ENCODE measurements at places on chromosomes 11 and 22.

DNA sequence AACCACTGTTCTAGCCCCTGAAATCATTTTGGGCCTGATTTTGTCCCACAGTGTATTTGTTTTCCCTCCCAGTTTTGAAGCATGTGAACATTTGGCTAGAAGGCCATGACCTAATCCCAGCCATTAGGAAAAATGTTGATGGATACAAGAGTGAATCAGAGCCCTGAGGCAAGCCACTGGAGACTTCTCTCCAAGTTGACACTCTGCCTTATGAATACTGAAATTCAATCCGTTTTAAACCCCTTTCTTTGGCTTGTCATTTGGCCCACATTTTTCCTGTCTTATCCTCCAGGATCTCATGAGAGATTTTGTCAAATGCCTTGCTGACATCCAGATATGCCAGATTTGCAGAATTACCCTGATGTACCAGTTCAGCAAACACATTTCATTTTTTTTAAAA, 158.8 kb downstream of the FAT3 start:
- DNase-seq: no peak

DNA sequence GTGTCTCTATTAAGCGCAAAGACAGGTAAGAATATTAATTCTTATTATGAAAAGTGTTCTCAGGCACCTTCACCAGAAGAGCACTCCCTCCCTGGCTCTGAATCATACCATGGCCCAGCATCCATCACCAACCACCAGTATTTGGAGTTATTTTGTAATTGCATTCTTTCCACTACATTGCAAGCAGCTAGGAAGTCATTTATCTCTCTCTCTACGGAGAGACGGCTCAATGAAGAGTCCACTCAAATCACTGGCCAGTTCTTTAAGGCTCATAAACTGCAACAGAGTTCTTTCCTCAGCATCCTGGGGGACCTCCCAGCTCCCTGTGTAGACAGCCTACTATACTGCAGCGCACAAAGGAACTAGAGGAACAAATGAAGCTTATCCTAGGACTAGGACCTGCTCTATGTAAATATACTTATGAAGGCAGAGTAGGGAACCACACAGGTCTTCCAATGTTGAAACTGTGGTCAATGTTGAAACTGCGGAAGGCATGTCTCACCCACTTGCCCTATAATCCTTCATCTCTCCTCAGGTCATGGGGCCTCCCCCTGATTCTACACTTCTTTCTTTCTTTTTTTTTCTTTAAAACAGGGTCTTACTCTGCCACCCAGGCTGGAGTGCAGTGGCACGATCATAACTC, 63.4 kb downstream of the AAMDC start:
- DNase-seq: no peak

DNA sequence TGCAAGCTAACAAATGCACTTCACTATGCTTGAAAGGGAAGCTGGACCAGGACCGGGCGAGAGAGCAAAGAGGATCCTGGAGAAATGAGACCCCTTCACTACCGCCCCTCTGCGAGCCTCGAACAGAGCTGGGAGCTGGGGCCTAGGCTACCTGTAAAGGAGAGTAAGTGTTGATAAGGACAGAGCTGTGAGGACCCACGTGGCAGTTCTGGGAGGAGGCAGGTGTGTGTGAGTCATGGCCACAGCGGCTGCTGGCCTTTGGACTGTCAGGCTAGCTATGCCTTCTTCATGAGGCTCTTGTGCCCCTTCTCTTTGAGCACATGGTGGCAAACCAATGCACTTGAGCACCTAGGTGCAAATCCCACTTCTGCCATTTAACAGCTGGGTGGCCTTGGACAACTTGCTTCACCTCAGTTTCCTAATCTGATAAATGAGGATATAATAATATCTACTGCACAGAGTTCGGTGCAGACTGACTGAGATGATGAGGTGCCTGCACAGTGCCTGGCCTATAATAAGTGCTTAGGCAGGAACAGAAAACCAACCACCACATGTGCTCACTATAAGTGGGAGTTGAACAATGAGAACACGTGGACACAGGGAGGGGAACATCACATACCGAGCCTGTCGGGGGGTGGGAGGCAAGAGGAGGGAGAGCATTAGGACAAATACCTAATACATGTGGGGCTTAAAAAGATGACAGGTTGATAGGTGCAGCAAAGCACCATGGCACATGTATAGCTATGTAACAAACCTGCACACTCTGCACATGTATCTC, 35.3 kb upstream of the KCNJ11 start:
- DNase-seq: no peak

DNA sequence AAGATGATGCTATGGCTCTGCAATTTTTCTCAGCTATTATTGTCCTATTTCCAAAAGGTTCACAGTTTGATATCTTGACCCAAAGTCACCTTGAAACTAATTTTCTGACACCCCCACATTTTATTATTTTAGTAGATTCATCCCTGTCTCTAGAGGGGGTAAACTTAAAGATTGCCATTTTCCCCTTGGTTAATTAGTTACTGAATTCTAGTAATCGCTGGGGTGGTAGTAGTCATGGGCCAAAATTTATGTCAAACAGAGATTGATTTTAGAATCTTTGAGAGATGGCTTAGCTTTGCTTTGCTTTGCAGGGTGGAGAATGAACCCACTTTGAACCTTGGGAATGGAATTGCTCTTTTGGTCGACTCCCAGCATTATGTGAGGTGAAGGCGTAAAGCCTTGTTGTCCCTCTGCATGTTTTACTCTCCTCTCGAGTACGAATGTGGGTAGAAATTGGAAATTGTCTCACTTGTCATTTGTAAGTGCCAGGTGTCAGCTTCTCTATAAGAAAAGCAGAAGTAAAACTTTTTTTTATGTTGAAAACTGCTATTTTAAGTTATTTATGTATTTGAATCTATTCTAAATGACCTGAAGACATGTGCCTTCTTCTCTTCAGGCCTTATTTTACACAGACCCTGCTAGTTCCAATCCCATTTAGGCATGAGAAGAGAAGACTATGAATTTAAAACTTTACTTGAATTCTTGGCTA, 42.4 kb upstream of the RCE1 start:
- DNase-seq: no peak

DNA sequence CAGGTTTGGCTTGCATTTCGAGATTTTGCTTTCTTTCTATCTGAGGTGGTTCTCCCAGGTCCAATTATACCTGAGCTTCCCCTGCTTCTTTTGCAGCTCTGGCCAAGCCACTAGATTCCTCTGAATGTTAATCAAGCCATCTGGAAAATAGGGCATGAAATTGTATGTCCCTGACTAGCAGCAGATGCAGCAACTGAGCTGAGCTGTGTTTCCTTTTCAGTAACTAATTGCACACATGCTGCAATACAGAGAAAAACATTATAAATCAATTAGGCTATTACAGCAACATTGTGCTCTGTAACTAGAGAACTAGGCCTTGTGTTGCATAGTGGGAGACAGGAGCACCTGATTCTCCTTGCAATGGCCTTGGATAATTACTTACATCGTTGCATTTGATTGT, 408.3 kb downstream of the ETS1 start:
- no peak for DNase-seq

GRCh38 chr11:121328176-121328966, 35.8 kb downstream of the SC5D start:
- peak; percentile 44 for DNase-seq

- DNase-seq: no peak
Measured at GRCh38 chr11:120184946-120185705, 25.7 kb upstream of the OAF start.

- DNase-seq: no peak
Measured at GRCh38 chr22:36692280-36692679, 11.3 kb downstream of the CACNG2 start.

GRCh38 chr22:26616650-26617049, 1.2 kb downstream of the CRYBB1 start:
- DNase-seq: no peak

DNA sequence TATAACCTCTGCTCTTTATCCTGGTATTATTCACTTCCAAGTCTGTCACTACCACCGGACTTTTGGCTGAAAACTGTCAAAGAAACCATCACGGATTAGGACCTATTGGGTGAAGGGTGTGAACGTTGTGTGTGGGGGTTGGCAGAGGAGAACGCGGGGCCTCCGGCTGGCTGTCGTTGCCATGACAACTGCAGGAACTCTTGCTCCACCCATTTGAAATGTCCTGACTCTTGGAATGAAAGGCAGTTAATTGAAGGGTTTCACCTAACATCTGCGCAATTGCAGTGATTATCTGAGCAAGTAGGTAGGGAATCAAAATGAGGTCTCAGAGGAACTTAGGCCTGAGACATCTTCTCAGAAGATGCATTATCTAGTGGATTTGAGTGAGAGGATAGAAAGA, 60.9 kb upstream of the CLMP start:
- no peak for DNase-seq

GRCh38 chr11:71179877-71180605, 72.3 kb downstream of the SHANK2 start:
- no peak for DNase-seq

DNA sequence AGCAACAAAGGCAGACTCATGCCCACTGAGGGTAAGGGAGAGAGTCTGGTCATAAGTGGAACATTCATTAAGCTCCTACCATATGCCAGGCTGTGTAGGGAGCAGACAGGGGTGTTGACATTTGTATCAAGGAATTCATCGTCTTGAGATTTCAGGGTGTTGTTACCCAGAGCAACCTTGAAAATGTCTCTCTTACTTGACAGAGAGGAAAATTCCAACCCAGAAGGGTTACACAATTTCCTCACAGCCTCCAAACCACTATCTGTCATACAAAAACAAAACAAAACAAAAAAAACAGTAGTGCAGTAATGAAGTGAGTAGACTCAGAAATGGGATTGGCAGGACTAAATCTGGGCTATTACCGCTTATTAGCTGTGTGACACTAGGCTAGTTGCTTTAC, 113.2 kb downstream of the MIAT start:
- DNase-seq: no peak

DNA sequence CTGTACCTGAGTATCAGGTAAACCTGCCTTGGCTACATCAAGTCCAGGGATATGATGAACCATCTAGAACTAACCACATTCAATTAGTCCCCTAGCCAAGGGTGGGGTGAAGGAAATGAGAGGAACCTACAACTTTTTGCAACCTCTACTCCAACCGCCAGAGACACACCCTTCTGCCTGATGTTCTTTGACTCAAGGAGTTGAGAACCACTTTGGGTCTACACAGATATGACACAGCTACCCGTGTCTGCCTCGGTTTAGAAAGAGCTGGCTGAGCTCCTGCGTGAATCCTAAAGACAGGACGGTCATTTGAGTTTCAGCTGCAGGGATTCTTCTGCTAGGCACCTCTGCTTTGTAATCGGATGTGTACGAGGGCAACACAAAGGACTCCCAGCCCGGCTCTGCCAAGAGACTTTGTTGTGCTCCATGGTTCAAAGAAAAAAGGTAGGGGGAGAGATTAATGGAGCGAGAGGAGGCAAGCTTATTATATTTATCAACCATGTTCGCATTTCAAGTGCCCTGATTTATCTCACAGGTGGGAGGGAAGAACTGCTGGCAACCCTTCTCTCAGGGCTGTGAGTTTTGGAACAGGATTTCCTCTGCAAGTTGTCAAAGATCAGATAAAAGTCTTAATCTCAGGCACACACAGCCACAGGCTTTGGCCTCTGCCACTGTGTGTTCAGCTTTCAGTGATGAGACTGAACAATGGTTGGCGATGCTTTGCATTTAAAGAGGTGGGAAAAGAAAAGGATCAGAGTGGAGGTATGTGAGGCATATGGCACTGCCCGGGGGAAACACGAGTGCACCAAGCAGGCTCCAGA, 35.1 kb downstream of the FLI1 start:
- peak; percentile 51 for DNase-seq

- no peak for DNase-seq
Measured at GRCh38 chr11:69698362-69698761, 5.5 kb downstream of the FGF19 start.

GRCh38 chr11:73787051-73787642, 527 bp upstream of the MRPL48 start:
- DNase-seq: no peak

DNA sequence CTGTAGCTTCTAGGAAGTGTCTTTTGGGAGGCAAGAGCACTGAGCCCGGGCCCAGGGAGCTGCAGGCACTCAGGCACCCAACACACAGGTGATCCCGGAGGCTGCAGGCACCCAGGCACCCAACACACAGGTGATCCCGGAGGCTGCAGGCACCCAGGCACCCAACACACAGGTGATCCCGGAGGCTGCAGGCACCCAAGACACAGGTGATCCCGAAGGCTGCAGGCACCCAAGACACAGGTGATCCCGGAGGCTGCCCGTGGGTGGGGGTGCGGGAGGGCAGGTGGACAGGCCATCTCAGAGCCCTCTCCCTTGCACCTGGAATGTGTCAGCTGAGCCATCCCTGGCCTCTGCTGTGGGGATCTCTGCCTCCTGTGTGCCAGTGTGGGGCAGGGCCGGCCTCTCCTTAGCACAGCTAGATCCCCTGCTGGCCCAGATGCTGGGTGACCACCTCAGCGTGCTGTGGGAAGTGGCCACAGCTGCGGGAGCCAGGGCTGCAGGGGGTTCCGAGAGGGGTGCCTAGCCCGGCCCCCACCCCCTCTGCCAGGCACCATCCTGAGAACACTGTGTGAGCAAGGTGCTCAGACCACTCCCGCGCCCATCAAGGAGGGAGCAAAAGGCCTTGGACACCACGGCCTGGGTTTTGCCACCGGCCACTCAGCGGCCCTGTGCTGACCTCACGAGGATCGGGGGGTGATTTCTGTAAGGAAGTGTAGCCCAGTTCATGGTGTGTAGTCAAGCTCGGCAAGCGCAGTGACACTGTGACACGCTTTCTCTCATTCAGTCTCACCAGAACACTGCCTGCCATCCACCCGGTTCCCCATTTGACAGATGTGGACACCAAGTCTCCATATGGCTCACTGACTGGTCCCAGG, 14.2 kb downstream of the MRGPRG start:
- no peak for DNase-seq

GRCh38 chr11:132620423-132620822, 911.9 kb downstream of the OPCML start:
- no peak for DNase-seq

DNA sequence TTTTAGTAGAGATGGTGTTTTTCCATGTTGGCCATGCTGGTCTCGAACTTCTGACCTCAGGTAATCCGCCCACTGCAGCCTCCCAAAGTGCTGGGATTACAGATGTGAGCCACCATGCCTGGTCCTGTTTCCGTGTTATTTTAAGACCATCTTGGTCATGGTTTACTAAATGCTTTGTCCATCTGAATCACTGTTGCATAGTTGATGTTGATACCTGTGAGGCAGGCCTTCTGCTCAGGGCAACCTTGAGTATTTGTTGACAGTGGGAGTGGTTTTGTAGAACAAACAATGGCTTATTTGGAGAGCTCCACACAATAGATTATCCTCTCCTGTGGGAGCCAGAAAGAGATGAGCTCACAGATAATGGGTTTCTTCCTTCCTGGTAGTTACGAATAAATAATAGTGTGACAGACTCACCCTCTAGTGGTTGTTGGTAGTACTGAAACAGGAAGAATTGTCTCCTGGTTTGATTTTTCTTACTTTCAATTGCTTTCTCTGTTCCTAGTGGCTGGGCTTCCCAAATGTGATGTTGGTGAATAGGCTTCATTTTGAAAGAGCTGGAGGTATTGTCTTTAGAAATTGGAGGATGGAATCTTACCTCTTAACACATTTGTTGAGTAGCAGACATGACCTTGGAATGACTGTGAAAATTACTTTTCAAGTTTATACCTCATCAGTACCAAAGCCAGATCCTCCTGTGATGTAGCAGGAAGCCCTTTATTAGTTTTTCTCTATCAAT, 39.0 kb downstream of the CTNND1 start:
- DNase-seq: peak; percentile 70

GRCh38 chr11:26828288-26828687, 106.4 kb upstream of the SLC5A12 start:
- no peak for DNase-seq

- no peak for DNase-seq
Measured at GRCh38 chr22:47547881-47548650, 785.6 kb downstream of the TBC1D22A start.

- DNase-seq: peak; percentile 18
Measured at GRCh38 chr11:6646918-6647679, 8.5 kb downstream of the DCHS1 start.

Measured in CD4-positive, alpha-beta T cell treated with Interleukin-4 for 4 hours (primary cell).